ENCODE measurements at places on chromosomes 11 and 22.

GRCh38 chr11:112248201-112248600 lies 12.5 kb downstream of the PLET1 start:
- DNase-seq, result no peak

DNA sequence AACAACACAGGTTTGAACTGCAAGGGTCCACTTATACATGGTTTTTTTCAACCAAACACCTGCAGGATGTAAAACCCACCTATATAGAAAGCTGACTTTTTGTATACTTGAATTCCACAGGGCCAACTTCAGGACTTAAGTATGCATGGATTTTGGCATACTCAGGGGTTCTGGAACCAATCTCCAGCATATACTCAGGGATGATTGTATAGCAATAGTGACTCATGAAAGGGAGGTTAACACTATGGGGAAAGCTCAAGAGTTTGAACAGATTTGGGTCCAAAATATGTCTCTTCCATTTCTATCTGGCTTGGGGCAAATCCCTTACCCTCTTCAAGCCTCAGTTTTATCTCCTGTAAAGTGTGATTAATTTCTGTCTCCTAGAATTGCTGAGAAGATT lies 94.9 kb downstream of the MICAL2 start:
- no peak for DNase-seq

DNA sequence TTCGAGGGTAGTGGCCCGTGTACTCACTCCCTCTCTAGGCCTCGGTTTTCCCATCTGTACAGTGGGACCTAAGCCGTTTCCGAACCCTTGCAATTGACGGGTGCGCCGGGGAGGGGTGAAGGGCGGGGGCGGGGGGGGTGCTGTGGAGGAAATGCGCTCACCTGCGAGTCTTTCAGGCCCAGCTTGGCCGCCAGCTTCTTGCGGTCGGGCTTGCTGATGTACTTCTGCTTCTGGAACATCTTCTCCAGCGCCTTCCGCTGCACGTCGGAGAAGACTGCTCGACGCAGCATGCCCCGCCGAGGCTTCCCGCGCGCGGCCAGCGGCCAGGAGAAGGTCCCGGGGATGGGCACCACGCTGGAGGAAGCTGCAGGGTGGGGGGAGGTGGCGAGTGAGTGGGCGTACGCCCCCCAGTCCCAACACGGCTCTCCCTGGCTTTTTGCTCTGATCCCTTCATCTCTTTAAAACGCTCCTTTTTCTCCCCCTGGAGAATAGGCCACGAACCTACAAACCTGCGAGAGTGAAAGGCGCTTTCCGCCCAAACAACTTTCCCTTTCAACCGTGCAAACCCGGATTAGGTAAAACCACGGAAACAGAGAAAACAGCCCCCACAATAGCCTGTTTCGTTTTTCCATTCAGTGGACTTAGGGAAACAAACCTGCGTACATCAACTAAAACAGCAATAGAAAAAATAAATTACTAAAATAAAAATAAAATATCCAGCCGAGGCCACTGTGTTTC lies 3.2 kb downstream of the DBX1 start:
- no peak for DNase-seq

DNA sequence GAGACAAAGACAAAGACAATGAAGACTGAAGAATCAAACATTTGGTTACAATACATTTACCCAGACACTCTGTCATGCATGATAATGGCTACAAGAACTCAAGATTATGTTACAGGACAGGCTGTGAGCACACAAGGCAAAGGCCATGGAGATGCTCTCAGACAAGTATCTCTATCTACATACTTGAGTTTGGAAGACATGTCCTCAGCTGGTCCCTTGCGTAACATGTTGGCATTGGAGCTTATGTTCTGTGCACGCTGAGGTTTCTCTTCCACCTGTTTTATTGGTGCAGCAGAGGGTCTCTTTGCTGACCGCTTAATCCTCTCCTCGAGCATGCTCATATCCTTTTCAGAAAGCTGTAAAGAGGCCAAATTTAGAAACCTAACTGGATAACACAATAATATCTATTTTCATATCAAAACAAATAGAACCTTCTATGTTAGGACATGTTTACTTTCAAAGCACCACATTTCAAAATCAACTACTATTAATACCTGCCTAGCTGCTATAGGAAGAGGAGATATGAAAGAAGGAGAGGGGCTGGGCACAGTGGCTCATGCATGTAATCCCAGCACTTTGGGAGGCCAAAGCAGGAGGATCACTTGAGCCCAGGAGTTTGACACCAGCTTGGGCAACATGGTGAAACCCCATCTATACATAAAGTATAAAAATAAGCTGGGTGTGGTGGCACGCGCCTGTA lies 41.6 kb downstream of the F2 start:
- no peak for DNase-seq

DNA sequence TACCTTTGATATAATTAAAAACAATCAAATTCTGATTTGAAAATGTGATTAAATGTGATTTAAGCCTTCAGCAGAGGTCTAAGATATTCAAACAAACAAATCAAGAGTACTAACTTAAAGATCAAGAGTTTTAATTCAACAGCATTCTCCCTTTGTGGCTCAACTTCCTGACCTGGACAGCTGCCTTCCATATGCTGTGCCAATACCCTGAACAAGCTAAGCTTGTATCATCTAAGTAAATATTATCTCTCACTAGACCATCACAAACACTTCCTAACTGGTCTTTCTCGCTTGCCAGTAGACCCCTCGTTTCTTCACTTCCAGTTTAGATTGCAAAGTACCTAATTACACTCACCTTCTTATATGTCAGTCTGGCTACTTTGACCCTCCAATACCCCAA lies 35.9 kb upstream of the P4HA3 start:
- no peak for DNase-seq

DNA sequence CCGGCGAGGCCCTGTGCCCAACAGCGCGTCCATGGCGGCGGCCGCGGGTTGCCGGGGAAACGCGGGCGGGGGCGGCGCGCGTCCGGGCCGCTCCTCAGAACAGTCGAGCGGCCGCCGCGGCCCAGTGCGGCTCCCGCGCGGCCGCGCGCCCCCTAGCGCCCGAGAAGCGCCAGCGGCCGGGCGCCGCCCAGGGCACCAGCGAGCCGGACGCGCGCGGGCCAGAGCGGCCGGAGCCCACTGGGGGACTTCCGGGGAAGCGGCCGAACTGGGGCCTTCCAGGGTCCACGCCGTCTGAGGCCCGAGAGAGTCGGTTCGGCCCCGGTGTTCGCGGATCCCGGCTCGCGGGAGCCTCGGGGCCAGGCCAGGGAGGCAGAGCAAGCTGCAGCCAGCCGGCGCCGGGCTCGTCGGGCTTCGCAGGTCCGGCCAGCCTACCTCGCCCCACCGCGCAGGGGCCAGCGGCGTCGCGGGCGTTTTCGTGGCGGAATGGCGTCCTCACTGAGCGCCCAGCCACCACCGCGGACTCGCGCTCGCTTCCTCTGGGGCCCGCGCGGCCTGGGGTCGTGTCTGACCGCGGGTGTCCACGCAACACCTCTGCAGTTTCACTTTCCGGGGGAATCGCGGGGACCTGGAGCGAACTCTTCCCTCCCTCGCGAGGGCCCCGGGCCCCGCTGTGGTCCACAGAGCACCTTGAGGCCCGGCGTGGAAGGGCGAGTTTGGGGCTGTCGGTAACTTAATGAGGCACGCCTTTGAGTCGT lies at the start of gene DENND6B:
TSS of gene DENND6B (minus strand) at position 57 of the 755 bp plus-strand sequence. CDS start at position 33, 24 bp downstream.
- no peak for DNase-seq

DNA sequence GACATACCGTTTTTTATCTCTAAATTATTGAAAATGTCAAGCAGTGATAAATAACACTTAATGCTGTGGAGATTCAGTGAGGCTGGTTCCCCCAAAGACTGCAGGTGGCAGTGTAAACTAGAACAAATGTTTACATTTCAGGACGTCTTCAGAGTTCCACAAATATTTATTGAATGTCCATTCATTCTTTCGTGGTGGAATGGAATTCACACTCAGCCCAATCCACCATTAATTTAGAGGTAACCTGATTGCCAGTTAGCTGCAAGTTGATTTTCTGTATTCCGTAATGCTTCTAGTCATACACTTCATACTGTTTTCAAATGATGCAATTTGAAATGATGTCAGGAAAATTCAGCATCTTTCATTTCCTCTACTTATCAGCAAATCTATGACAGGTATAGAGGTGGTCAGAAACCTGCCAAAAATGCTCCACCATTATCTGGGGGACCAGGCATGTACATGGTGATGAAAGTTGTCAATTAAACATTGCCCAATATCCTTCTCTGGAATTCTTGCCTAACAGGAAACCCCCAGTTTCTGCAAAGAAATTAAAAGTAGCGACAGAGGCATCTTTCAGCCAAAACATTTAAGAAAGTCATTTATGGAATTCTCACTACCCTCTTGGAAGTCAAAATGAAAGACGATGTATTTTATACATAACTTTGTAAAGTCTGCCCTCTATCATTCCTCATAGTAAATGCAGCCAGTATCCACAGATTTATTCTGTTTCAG lies 94.3 kb upstream of the BMAL1 start:
- DNase-seq, result no peak

GRCh38 chr11:119795231-119795630 lies 66.2 kb upstream of the NECTIN1 start:
- no peak for DNase-seq

- DNase-seq, result no peak
These were observed 11.3 kb downstream of the NCF4 start for GRCh38 chr22:36872084-36872483.

GRCh38 chr11:2305140-2305778 lies 3.4 kb downstream of the TSPAN32 start:
- no peak for DNase-seq
